ENCODE measurements at places on chromosomes 5 and 9.

- DNase-seq = no peak
These were observed at the start of gene LEAP2 for GRCh38 chr5:132873119-132873929. TSS of gene LEAP2 (plus strand) at chr5:132873668. CDS start at chr5:132873695, 27 bp downstream.

GRCh38 chr5:81629986-81630385 is 120.9 kb downstream of the SSBP2 start:
- no peak for DNase-seq

DNA sequence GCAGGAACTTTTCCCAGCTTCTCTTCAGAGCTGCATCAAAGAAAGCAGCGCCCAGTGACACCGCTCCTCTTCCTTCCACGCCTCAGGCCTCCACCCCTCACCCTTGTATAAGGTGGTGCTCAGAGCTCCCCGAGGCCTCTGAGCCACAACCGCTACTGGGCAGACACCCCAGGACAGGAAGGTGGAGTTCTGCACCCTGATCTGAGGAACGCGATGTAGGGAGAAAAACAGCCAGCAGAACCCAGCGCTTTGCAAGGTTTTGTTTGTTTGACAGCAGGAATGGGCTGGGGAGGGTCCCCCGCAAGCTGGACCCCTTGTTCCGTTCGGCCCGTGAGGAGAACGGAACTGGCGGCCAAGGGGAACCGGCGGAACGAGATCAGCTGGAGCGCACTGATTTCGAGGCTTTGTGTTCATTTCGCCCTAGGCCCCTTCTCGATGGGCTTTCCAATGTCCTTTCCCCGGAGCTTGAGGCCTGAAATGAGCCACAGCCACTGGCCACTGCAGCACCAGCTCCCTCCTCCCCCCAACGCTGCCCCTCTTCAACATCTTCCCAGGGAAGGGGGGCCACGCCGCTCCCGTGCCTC is 4.1 kb downstream of the EDF1 start:
- no peak for DNase-seq

- no peak for DNase-seq
These were observed 126.4 kb upstream of the ZNF366 start for GRCh38 chr5:72633649-72634048.

DNA sequence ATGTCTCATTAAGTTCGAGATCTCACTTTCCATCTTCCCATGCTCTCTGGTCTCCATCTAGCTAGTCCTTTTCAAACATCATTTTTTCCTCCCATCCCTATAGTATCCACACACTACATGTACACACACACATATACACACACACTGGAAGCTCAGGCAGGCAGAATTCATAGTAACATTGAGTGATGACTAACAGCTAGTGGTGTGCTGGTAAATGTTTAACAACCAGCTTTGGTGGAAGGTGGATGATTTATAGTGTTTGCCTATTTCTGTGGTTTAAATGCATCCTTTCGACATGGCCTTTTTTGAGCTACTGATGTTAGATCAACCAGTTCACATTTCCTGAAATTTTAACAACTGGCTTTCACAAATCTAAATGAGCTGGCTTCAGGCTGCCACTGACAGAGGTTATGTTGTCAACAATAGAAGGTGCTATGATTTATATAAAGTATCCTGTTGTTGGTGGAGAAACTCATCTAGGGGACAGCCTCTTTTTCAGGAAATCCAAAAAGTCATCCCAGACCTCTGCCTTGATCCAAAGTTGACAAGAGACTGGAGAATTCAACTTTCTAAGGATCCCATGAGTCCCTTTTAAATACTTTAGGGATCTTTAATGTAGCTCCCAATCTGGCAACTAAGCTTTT is 117.8 kb downstream of the CCDC192 start:
- peak; percentile 89 for DNase-seq

GRCh38 chr5:22460189-22460588 is 393.0 kb downstream of the CDH12 start:
- no peak for DNase-seq

GRCh38 chr5:56898213-56898612 is 11.2 kb upstream of the SETD9 start:
- DNase-seq = no peak

DNA sequence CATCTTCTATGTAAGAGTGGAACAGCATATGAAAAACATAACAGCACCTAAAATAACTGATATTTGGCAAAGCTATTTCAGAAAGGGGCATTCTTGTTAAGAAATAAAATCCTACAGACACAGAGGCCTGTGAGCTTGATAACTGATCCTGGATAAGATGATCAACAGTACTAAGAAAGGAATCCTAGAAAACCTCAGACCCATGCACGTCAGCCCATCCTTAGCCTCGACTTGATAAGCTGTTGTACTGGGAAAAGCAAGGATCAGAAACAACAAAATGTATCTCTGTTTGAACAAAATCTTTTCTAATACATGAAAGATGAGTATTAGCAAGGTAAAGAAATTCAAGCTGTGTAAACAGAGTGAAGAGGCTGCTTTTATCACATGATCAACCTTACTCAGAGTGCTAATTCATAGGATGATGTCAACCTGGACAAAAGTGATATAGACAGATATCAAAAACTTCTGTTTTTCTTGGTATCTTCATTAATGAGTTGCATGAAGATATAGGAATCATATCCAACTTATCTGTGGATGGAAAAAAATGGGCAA is 15.2 kb downstream of the LIFR start:
- no peak for DNase-seq

DNA sequence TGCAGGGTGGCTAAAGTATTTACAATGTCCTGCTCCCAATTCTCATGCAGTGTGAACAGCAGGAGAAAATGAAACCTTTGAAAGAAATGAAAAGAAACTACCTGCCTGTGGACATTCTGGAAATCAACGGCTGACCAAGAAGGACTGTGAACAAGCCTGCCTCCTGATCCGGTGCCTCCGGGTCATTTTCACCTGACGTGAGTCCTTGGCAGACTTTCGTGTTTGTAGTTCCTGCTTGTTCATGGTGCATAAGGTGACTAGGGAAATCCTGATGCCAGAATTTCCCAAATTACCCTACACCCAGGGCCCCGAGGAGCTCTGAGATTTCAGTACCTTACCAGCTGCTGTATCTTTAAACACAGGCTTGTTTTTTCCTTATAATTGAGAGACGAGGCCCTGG is 317.5 kb downstream of the TLE1 start:
- no peak for DNase-seq

- DNase-seq = no peak
These were observed 101.0 kb upstream of the DMAC1 start for GRCh38 chr9:7900541-7900940.

DNA sequence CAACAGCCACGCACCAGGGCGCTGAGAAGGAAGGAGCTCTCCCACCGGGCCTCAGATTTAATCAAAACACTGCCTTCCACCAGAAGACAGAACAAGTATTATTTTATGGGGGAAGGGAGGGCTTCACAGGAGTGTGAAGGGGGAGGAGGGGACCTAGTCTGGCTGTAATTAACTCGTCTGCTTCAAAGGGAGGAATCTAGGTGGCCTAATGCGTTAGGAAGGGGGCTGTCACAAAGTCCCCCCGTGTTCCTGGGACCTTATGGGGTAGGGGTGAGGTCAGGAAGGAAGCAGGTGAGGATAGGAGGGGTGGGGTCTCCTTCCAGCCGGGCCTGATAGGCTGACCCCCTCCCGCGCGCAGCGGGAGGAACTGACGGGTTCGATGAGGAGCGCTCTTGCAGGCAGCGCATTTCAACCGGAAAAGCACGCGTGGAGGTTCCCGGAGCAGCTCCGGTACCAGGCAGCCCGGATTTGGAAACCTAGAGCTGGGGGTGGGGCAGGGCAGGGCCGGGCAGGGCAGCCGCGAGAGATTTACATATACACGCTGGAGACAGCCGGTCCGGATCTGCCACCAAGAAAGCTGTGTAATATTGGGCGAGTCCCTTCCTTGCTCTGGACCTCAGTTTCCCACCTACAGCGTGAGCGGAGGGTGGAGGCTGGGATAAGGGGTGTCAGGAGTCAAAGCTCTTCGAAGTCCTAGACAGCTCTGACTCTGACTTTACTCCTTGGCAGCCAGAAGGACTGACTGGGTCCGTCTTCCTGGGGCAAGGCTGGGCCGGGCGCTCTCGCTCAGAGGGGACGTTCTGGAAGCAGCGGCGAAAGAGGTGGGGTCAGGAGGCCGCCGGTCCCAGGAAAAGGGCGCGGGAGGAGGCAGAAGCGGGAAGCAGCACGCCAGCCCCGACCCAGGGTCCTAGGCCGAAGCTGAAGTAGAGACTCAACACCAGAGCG is 1.8 kb downstream of the SHB start:
- DNase-seq = no peak

GRCh38 chr9:922731-923130 is 53.7 kb upstream of the DMRT3 start:
- DNase-seq = no peak

DNA sequence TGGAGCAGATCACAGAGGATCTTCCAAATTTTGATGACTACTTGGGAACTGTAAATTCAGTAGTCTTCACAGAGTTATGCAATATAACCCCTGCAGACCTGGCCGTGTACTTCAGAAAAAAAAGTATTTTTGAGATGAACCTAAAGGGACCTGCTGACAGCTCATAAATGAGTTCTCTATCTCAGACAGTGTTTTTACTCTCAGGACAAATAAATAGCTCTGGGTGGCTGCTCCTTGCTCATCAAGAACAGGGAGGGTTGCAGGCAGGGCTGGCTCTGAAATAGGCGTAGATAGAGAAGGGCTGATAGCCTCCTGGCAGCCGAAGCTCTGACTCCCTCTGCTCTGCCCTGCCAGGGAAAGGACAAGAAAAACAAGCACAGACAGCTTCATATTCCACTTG is 64.8 kb downstream of the PLAC8L1 start:
- DNase-seq = no peak

GRCh38 chr9:127177231-127177630 is 54.8 kb upstream of the ANGPTL2 start:
- no peak for DNase-seq

GRCh38 chr5:132388244-132389050 is 18.9 kb downstream of the SLC22A5 start:
- DNase-seq = no peak

DNA sequence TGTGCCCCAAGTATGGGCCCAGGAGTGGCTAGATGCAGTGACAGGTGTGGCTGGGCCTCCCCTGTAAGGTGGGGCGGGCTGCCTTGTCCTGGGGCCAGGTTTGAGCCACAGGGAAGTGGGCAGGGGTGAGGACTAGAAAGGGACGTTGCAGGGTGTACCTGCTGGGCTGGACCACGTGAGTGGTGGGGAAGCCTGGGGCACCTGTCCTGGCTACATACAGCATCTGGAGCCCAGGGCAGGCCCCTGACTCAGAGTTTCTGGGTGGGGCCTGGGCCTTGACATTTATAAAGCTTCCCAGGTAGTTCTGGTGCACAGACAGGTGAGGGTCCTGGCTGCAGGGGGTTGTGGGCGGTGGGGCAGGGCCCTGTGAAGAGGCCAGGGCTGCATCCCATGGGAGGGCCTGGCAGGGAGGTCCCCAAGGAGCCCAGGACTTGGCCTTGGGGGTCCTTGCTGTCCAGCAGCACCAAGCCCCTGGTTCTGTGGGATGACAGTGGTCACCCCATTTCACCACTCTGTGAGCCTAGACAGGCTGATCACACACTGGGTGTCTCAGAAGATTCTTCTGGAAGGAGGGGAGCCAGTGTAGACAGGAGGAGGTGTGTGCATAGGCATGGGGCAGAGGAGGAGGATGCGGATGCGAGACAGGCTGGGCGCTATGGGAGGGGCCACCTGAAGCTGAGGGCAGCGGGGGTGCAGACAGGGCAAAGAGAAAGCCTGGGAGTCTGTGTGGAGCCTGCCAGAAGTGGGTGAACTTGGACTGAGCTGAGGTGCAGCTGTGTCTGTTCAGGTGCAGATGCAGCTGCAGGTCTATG is 94.0 kb downstream of the PHF2 start:
- DNase-seq = no peak

- no peak for DNase-seq
These were observed 1110.2 kb downstream of the TAF11L14 start for GRCh38 chr5:18744441-18744840.

- no peak for DNase-seq
These were observed 26.0 kb downstream of the GAS1 start for GRCh38 chr9:86921151-86921923.

GRCh38 chr9:35308316-35308715 is 146.5 kb downstream of the UNC13B start:
- DNase-seq = no peak

DNA sequence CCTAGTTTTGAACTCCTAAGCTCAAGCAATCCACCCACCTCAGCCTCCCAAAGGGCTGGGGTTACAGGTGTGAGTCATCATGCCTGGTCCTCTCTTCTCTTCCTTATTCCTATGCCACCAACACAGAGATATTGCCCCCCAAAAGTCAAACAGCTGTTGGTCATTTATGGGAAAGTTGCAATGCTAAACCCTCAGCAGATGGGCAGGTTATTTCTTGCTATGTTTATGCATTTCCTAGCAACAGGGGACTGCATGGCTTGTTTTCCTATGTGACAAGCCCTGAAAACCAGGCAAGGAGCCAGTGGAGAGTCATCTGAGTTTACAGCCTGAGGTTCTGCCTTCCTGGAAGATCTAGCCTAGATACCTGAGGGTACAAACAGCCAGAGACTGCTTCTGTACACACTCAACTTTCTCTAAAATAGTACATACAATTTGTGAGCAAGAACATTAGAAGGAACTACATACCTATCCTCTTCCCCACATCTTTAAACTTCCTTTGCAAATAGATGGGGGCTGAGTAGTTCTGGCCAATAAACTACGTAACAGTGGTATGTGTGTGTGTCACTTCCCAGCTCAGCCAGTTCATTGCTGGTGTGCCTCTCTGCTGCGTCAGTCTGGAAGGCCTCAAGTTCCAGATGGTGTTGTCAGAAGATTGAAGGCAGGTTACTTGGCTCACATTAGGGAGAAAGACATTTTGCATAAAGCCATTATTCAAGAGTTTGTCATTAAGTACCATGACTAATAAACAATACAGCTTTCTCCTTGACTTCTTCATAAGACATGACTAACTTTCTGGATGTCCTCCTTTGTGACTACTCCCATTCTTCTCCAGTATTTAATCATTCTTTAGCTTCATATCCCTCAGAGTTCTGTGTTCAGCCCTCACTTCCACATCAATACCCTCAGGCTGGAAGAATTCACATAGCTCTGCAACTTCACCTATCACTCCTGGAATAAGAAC is 65.3 kb downstream of the CSNK1A1 start:
- peak; percentile 72 for DNase-seq

DNA sequence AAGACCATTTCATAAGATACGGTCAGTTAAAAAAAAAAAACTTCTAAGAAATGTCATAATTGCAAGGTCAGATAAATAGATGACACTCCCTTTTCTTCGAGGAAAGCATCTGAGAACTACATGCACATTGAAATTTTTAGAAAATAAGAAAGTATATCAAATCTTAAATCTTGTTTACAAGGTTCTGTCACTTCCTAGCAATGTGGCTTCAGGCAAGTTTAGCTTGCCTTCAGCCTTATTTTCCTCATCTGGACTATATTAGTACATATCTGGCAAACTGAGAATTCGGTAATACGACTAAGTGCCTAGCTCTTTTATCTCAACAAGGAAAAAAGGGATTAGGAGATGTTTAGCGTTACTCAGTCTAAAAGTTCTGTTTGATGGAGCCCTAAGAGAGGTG is 32.5 kb upstream of the OR2K2 start:
- DNase-seq = no peak

- DNase-seq = peak; percentile 17
These were observed 83.5 kb upstream of the MINAR2 start for GRCh38 chr5:129664336-129664937.

GRCh38 chr9:36991516-36992134 is 42.4 kb downstream of the PAX5 start:
- DNase-seq = peak; percentile 20

GRCh38 chr5:52269401-52269800 is 518.3 kb upstream of the ITGA1 start:
- no peak for DNase-seq

- DNase-seq = no peak
These were observed 213.3 kb upstream of the TUSC1 start for GRCh38 chr9:25891527-25891926.
